GM23248 (cell line): ENCODE measurements at places on chromosomes 2 and 18. TPM values are rescaled to one million over a fixed set of nuclear protein-coding genes. Genes with fewer than 3 reads are reported as not detected.

DNA sequence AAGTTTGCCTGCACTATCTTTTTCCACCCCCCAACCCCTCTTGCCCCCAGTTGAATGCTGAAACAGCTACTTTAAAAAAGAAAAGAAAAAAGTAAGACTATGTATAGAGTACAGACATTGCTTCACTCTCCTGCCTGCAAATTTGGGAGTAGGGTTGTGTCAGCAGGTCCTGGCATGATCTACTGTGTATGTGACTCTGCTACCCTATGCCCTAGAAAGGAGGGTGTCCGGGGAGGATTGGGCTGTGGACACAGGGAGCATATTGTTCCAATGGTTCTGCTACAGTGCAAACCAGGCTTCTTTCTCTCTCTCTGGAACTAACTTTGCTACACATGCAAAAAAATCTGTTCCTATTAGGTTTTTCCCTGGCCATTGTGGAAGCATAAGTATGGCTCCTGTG is 9.9 kb upstream of the ZEB2 start:
- DNase-seq = no peak

DNA sequence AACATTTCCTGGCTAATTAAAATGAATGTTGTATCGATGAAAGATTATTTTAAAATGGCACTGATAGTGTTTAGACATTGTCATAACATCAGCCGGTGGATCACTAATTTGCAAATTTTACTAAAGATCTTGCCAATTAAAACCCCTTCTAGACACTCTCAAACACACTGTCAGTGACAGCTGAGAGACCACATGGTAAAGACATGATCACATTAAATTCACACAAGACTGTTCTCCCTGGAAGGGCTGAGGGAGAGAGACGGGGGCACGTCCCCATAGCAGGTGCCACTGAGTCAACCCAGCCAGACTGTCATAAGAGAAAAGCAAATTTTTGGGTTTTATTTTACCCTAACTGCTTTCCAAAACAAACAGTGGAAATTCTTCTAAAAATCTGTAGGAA is 306.0 kb downstream of the TXNL1 start:
- no peak for DNase-seq

GRCh38 chr18:58562146-58562998 is 66.5 kb downstream of the ALPK2 start:
- no peak for DNase-seq

DNA sequence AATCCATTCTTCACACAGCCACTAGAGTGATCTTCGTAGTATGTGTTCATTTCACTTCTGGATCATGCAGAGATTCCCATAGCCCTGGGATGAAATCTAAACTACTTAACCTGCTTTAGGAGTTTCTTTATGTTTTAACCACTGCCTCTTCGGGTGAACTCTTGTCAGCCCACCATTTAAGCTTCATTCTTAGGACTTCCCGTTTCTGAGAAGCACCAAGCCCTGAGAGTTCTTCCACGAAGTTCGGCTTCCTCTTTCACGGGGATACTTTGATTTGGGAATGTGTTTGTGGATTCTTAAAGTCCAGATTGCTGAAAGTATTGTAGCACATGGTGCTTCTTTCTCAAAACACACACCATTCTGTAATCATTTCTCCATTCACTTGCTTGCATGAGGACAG is 205.0 kb downstream of the UBE2E3 start:
- DNase-seq = no peak

DNA sequence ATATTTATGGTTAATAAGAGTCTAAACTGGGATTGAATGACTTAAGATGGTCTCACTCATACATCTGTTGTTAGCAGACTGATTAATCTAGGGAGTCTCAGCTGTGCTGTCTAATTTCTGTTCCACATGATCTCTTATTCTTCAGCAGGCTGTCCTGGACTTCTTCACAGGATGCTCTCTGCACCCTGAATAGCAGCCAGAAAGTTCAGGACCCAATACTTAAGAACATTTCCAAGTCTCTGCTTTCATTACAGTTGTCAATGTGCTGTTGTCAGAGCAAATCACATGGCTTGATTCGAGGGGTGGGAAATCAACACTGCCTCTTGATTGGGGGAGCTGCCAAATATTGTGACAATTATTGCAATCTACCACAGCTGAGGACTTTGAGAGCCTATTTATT is 627.1 kb upstream of the SLC8A1 start:
- DNase-seq = no peak

The CHN1 gene
- total RNA-seq = 101 and 115 TPM in 2 replicates

DNA sequence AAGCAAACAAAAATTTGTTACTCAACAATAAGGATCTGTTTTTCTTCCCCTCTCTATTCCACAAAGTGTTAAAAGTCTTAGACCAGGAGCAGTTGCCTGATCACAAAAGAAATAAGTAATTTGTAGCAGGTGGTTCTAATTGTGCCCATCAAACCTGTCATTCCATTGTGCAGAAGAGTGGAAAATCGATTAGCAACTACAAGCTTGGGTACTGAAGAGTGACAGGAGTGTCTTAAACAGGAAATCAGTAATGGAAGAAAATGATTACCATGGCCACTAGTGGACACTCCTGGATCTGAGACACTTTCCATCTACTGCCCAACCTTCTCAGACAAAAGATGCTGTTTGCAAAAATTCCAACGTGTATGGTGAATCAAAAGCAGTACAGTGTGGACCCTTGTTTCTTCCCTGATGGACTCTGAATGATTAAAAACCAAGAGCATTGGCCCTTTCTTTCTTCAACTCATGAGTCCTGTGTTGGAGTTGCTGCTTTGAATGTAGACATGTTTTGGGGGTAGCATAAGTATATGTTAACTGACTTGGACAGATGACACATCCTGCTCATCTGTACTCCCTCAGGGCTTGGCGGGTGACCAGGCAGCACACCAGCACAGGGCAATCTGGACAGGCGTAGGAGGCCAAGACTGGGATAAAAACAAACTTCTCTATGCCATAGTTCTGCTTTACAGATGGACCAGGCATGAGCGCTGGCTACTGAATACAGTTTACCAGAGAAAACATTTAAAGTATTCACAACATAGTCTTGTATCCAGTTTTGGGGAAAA is 51.9 kb downstream of the PLA2R1 start:
- peak; percentile 35 for DNase-seq

DNA sequence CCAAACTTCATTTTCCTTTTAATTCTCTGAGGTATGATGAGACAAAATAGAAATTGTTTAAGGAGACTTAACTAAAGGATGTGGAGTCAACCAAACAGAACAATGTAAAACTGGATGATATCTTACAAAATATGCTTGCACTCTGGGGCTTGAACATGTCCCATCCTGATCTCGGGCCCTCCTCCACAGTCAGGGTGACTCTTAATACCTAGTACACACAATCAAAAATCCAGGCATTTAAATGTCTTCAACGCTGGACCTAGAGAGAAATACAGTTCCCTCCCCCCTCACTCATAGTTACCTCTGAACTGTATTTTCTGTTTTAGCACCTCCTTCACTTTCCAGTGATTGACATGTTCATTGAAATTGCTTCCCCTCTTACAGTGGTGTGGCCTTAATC is 36.9 kb upstream of the SERPINB2 start:
- no peak for DNase-seq

GRCh38 chr18:68893354-68893753 is 95.5 kb downstream of the CCDC102B start:
- DNase-seq = no peak

GRCh38 chr2:46715541-46715940 is 200.1 kb downstream of the MCFD2 start:
- no peak for DNase-seq

DNA sequence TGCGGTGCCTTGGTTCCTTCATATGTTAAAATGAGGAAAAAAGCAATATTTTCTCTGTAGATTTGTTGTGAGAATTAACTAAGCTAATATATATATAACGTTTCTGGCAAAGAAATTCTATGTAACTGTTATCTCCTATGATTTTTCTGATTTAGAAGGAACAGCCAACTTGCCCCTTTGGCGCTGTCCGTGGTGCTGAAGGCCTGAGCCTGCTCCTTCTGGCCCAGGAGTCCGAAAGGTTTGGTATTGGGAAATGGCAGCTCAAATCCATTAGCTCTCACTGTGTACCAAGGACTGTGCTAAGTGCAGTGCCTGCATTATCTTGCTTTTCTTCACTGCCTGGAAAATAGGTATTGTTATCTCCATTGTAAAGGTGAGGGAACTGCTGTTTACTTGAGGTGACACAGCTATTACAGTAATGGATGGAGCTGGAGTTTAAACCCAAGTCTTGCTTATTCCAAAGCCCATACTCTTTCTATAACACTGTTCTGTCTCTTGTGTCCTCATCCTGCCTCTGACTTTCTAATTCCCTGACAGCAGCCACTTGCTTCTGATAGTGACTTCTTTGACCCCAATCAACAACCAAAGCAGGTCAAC is 52.2 kb downstream of the C1QL2 start:
- peak; percentile 49 for DNase-seq

GRCh38 chr18:41486575-41486974 is 468.5 kb upstream of the PIK3C3 start:
- DNase-seq = no peak

GRCh38 chr18:77115192-77115953 is 17.2 kb downstream of the MBP start:
- no peak for DNase-seq

The OR6B2 gene
- total RNA-seq = not detected in 2 replicates

GRCh38 chr2:165593081-165593480 is 123.6 kb downstream of the CSRNP3 start:
- DNase-seq = peak; percentile 49

DNA sequence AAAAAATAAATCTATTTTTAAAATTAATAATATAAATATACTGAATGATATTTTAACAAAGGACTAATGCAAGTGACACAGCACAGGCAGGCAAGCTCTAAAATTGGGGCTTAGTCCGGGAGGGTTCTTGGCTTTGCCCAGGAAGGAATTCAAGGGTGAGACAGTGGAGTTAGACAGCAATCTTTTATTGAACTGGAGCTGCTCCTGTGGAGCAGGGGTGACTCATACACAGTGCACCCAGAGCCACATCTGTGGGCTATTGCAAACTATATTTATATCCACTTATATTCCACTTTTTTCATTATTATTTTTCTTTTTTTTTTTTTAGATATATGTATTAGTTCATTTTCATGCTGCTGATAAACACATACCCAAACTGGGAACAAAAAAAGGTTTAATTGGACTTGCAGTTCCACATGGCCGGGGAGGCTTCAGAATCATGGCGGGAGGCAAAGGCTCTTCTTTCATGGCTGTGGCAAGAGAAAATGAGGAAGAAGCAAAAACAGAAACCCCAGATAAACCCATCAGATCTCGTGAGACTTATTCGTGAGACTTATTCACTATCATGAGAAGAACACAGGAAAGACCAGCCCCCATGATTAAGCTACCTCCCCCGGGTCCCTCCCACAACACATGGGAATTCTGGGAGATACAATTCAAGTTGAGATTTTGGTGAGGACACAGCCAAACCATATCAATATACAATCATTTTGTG is 437.1 kb downstream of the BCL11A start:
- peak; percentile 3 for DNase-seq

The SPHKAP gene
- 0.13 and 0.32 TPM in 2 replicates for total RNA-seq

GRCh38 chr18:30915336-30915988 is 127.1 kb downstream of the DSC3 start:
- DNase-seq = no peak
